ENCODE measurements at places on chromosomes 3 and 15.

DNA sequence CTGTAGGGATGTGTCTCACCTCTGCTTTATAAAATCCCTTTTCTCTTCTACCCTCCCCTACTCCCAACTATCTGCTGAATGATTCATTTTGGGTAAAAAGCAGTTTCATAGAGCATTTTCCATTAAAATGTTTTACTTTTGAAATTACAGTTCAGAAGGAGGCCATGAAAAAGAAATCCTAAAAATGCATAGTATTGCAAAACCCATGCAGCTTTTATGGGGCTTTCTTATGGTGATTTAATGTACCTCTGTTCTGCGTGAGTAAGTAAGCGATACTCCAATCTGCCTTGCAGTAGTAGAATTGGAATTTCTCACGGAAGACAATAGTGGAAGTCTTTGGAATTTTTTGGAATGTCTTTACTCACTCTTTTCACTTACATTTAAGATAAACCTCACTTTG, 111.9 kb downstream of the ARPP21 start:
- no peak for DNase-seq

DNA sequence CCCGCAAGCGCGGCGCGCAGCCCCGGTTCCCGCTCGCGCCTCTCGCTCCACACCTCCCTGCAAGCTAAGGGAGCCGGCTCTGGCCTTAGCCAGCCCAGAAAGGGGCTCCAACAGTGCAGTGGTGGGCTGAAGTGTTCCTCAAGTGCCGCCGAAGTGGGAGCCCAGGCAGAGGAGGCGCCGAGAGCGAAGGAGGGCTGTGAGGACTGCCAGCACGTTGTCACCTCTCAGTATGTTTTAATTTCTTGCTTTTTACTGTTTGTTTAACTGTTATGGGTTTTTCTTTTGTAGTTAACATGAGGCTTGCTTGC, 1525.7 kb downstream of the SI start:
- DNase-seq = no peak

DNA sequence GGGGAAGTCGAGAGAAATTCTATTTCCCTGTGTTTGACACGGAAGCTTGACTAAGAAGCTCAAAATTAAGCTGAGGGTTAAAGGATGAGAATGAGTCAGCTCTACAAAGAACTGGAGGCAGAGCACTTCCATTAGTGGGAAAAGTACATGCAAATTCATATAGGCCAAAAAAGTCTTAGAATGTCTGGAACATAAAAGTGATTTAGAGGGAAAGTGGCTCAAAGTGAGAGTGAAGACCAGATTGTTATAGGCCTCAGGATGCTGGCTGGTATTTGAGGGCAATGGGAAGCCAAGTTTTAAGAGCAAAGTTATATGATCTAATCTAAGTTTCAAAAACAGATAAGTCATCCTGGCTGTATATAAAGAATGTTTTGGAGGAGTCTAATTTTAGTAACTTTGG, 857.3 kb downstream of the NAALADL2 start:
- no peak for DNase-seq

DNA sequence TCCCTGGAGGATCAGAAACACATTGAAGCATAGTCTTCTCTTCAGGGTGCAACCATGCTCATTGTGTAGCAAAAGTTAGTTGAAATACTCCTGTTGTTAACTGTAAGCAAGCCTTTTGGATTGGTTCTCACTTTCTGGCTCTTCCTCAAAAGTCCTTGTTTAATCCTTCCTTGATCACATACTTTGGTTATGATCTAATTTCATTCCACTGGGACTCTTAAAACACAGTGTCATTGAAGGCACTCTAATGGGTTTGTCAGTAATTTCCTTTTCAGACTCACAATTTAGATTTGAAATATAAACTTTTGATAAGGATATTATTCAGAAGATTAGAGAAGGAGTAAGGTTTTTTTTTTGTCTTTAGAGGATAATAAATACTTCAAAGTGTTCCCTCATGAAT, 451.7 kb upstream of the SGO1 start:
- DNase-seq = no peak

DNA sequence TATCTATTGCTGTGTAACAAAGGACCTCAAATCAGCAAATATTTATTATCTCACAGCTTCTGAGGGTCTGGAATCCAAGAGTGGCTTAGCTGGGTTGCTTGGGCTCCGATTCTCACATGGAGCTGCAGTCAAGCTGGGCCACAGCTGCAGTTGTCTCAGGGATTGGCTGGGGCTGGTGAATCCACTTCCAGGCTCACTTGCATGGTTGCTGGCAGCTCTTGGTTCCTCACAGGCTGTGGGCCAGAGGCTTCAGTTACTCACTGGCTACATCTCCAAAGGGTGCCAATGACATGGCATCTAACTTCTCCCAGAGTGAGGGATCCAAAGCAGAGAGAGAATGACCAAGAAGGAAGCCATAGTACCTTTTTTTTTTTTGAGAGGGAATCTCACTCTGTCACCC, 13.9 kb upstream of the SYNM start:
- DNase-seq = no peak

DNA sequence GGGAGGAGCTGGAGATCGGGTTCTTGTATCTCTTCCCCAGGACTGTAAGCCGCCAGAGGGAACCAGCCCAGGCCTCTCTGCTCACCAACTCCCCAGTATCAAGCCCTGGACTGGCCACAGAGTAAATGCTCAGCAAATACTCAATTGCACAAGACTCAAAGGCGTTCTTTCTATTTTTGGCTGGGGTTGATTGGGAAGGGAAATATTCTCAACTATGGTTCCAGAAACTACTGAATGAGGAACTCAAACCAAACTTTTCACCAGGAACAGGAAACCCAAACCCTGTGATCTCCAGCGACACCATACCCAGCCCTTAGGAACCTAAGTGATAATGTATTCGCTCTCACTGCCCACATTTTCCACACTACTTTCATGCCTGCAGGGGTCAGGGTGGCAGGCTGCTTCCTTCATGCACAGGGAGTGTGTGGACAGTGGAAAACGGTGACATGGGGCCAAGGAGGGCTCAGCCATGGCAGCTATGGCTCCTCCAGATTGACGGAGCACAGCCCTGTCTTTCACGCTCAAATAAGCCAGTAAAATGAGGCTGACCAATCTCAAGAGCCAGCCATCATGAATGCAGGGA, 124.7 kb upstream of the RAD18 start:
- DNase-seq = no peak

- no peak for DNase-seq
These were observed 85.9 kb upstream of the ZBTB20 start for GRCh38 chr3:115233021-115233420.

DNA sequence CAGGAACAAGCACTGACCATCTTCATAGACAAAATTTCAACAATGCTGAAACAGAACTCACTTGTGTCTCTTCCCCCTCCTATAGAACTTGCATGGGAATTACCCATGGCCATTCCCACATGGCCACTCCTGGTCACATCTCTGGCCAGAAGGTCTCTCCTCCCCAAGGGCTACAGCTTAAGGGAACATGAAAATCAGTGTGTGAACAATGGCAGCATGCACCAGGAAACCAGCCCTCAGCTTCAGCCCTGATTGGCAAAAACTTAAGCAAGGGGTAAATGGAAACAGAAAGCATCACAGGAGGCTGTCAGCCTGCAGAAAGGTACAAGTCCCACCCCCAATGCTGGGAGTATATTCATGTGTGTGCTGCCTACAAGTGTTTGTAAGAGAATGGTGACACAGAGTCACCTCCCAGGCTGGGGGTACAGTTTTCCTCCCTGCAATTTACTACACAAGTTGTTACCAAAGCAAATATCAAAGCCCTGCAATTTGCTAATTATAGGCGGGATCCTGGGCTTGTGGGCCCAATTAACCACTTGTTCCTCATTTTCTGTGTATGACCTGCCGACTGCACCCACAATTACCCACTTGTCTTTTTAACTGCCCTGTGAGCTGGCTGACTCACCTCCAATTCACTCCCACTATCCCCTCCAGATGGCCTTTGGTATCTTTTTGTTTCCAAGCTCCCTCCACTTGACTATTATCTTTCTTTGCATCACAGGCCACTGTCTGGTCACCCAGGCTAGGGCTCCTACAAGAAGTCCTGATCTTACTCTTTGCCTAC, 84.4 kb upstream of the HES1 start:
- no peak for DNase-seq

DNA sequence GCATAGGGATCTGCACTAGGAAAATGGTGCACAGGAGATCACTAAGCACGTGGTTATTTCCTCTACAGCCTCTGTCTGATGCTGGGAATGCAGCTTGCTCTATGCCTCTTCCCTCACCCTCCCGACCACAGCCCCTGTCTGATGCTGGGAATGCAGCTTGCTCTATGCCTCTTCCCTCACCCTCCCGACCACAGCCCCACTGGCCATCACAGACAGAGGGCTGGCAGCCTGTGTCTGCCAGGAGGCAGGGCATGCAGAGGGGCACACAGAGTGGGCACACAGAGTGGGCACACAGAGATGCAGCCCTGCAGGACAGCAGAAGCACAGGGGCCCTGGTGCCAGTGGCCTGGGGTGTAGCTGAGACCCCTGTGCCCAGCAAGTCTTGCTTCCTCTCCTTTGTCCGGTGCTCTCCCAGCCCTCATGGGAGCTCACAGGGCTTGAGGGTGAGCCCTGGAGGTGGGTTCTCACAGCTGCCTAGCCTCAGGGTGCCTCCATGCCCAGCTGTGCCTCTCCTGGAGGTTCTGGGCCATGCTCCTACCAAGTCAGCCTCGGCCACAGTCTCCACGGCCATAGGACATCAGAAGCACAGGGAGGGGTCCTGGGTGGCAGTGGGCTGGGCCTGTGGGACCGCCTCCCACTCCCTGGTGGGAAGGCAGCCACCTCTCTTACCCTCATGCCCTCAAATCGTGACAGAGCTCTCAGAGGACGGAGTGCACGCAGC, 65.8 kb downstream of the EXOG start:
- DNase-seq = no peak

- no peak for DNase-seq
These were observed 26.1 kb downstream of the PCCB start for GRCh38 chr3:136276049-136276755.

- DNase-seq = no peak
These were observed 126.7 kb downstream of the ARNT2 start for GRCh38 chr15:80530737-80531365.

- no peak for DNase-seq
These were observed 36.7 kb upstream of the CP start for GRCh38 chr3:149258298-149258697.

GRCh38 chr3:186451371-186451770, 89.3 kb upstream of the DGKG start:
- DNase-seq = no peak

DNA sequence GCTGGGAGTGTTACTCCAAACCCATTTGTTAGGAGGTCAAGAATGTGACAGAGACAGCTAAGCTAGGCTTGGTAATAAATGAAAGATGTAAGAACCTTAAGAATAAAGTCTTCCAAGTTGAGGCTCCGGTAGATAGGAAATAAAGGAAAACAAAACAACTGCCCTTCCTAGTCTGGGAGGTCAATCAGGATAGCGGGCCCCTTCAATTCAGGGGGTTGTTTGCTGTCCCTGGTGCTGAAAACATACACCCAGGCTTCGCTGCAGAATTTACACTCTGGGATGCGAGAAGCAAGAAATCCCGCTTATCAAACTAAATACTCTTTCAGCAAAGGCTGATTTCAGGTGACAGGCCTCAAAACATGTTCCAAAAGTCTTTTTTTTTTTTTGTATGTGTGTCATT, 393.4 kb downstream of the NTRK3 start:
- DNase-seq = no peak

GRCh38 chr3:100206687-100207086, 54.1 kb upstream of the TBC1D23 start:
- no peak for DNase-seq

DNA sequence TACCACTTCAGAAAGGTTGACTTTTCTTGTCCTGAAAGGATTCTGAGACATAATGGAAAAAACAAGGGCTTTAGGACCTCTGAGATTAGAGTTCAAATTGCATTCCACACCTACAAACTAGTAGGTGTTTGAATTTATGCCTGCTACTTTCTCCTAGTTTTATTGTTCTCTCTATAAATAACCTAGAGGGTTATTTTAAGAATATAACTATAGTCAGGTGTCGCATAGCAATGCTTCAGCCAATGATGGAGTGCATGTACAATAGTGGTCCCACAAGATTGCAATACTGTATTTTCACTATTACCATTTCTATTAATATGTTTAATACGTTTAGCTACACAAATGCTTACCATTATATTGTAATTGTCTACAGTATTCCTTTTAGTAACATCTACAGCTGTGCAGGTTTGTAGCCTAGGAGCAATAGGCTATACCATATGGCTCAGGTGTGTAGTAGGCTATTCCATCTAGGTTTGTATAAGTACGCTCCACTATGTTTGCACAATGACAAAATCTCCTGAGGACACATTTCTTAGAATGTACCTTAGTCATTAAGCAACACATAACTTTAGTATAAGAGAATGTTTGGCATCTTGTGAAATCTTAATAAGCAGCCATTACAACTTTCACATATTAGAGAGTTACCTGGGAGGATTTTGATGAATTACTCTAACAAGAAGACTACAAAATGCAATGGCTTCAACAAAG, 1352.5 kb downstream of the ZPLD1 start:
- no peak for DNase-seq

- no peak for DNase-seq
These were observed 644.6 kb downstream of the CADM2 start for GRCh38 chr3:85603378-85603777.

- DNase-seq = no peak
These were observed 10.9 kb upstream of the TMEM158 start for GRCh38 chr3:45236964-45237363.
